ENCODE measurements at places on chromosomes 1 and 21.

DNA sequence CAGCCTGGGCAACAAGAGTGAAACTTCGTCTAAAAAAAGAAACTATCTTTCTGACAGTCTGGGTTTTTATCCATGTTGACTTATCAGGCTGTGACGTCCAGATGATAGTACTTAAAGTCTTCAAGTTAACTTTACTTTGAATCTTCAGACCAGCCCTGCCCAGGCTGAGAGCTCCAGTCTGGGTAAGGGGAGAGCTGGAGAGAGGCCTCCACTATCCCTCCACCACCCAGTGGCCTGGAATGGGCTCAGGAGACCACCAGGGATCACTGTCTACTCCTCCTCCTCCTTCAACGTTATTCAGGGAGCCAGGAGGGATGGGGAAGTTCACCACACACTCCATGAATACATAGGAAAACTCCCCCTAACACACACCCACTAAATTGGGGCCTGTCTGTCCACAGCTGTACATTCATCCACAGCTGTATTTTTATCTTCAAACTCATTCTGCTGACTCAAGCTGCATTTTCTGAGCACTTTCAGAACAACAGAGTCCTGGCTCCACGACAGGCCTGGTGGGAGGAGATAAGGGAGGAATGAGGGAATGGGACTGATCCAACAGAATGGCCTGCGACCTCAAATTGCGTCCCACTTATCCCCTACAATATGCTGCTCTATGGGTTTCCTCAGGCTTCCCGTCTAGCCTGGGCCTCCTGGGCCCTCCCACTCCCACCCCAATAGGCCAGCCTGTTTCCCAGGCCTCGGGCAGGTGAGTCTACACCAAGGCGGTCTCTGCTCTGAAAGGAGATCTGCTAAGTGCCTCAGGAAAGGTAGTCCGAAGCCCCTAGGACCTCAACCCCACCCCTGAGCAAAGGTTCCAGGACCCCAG lies 1.8 kb downstream of the SLC45A3 start:
- no peak for DNase-seq

DNA sequence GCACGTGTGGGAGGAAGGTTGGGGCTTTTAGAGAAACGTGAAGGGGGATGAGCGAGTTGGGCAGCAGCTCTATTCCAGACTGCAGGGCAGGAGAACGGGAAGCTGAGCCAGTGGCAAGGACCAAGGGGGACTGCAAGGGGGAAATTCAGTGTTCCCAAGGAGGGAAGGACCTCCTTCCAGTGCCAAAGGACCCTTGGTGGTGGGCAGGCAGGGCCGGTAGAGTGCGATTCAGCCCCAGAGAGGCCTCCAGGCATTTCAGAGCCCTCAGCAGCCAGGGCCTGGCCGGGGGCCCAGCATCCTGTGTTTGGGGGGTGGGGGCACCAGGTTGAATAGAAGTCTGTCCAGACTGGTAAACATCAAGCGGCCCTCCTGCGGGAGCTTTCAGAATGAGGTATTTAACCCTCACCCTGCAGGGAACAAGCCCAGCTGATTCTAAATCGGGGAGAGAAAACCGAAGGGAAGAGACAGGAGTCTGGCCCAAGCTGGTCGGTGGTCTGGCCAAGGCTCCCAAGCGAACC lies 2.3 kb downstream of the COL9A2 start:
- DNase-seq, result no peak

GRCh38 chr1:235556807-235557206 lies 52.6 kb upstream of the B3GALNT2 start:
- DNase-seq, result no peak

GRCh38 chr21:40819071-40819900 lies 27.7 kb downstream of the DSCAM start:
- DNase-seq, result no peak

DNA sequence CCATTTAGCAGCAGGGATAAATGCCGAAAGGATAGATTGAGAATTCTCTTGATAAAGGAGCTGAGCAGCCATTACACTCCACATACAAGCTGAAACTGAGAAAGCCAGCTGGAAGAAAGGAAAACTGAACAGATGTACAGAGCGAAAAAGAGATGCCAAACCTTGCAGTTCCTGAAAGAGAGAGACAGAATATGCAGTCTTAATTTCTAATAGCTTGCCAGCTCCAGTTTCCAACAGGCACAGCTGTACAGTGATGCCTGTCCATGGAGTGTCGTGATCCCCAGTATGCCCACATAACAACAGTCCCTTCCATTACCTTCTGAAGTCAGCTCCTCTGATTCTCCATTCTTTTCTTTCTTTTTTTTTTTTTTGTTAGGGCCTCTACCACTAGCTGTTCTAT lies 22.7 kb downstream of the ABL2 start:
- DNase-seq, result no peak

Data from T1000 (cell line).